ENCODE measurements at places on chromosomes 7 and 10. TPM values are rescaled to one million over a fixed set of nuclear protein-coding genes. Genes with fewer than 3 reads are reported as not detected.

The TBRG4 gene
- total RNA-seq = 112 TPM

The COBL gene
- total RNA-seq = under 0.01 TPM

The MNX1 gene
- total RNA-seq = not detected

The ELFN1 gene
- total RNA-seq = 3.7 TPM

The ABCC2 gene
- total RNA-seq = 12.1 TPM

The SLC26A5 gene
- total RNA-seq = not detected

The PTPRZ1 gene
- total RNA-seq = not detected
